Non-pigmented ciliary epithelial cell (primary cell): ENCODE measurements at places on chromosomes 5 and 9.

GRCh38 chr9:70256123-70256551 lies 2.6 kb upstream of the SMC5 start:
- DNase-seq = no peak

- no peak for DNase-seq
Measured at GRCh38 chr5:151382576-151382975, 35.2 kb upstream of the SLC36A2 start.

- DNase-seq = no peak
Measured at GRCh38 chr9:102922526-102922925, 72.6 kb upstream of the CYLC2 start.

- no peak for DNase-seq
Measured at GRCh38 chr5:73459366-73459765, 10.8 kb upstream of the FOXD1 start.

DNA sequence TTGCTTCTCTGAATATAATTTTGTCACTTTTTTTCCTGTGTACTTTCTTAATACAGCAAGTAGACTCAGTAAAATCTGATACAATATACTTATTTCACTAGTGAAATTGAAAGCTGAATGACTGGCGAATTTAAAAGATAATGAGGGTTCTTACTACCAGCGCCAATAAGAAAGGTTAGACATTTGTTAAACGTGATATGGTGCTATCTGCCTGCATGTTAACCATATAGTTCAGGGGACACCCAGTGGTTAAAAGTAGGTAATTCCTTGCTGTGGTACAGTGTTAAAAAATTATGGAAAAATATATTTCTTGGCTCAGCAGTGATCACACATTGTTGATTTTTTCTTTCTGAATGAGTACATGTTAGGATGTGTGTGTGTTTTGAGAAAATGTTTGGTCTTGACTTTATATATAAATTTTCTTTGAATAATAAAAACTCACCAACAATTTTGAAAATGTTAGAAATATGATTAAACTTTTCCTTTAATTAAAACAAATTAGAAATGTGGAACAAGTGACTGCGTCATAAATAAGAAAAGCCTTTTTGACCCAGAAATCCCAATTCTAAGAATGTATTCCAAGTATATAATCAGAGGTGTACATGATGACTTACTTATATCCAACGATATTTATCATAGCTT lies 25.8 kb downstream of the CAST start:
- DNase-seq = no peak

DNA sequence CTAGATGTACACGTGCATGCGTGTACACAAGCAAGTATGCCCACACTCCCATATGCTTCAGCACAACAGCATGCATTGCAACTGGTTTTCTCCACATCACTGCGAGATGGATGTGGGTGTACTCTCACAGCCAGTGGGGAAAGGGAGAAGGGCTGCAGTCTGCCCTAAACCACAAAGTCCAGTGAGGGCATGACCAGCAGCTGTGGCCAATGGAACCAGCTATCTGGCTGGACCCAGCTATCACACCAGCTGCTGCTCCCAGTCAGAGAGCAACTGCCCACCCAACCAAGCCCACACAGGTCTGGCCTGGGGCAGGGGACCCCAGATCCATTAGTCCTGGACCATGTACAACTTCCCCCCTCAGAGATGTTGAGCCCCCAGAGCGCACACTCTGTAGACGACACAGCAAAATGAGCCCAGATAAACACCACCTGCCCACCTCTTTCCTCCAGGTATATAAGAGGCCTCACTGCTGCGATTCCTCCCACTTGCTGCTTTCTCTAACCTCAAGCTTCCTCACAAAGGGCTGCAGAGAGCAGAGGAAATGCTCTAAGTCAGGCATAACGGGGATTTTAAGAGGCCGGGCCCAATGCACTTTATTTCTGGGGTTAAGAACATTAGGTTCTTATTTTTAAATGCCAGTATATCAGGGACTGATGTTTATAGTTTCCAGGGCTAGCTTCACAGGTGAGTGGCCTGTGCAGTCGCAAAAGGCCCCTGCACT lies 39.0 kb downstream of the SHB start:
- DNase-seq = no peak

DNA sequence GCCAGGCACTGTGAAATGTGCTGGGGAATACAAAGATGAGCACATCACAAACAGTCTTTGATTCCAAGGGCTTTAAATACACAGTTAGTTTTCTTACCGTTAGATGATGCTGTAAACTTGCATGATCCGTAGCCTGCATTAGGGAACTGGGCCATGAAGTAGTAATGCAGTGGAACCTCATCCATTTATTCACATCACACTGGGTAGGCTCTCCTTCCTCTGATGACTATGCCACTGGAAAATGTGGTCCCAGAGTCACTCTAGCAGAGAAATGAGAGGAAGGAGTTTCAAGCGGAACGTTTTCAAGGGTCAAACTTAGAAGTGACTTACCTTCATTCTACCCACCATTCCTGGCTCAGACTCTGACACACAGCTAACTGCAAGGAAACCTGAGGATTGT lies 26.4 kb downstream of the ZFAND5 start:
- no peak for DNase-seq

DNA sequence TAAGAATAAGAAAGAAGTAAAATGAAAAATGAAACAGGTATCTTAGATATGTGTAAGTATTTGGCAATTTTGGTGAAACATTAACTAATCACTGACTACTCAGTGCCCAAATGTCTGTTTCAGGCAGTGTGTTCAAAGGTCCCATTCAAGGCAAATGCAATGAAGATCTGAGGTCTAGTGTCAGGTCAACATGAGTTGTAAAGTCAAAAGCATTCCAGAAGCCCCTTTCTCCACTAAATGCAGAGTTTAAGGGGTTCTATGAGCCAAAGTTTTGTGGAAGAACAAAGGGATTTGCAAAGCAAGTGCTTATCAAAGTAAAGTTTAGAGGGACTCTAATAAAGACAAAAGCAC lies 71.0 kb upstream of the GPBP1 start:
- no peak for DNase-seq

GRCh38 chr5:58764199-58764598 lies 181.3 kb downstream of the RAB3C start:
- no peak for DNase-seq

DNA sequence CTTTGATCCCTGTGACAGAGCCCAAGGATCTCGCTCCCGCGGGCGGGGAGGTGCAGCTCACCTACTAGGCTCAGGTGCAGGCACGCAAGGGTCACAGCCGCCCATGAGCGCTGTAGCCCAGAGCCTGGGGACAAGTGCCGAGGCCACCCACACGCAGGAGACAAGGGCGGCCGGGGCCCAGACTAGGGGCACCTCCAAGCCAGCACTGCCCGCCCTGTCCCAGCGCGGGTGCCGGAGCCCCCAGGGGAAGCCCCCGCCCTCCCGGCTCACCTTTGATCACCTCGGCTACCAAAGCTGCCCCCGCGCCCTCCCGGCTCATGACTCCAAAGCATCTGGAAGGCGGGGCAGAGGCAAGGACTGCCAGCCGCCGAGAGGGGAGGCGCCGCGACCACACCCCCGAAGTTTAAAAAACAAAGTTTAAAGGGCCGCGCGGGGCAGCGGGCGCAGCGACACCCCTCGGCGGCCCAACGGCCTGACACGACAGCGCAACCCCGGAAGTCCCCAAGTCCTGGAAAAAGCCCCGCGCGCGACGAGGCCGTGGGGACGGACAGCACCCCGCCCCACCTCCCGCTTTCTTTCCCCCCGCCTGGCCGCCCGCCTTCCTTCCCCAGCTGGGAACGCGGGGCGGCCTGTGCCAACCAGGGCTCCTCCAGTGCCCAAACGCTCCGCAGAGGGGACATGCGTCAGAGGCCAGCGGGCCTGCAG lies 53.0 kb downstream of the CDC14B start:
- no peak for DNase-seq

GRCh38 chr5:90873033-90873517 lies 314.5 kb downstream of the ADGRV1 start:
- no peak for DNase-seq

- DNase-seq = no peak
Measured at GRCh38 chr9:26675035-26675434, 217.6 kb downstream of the CAAP1 start.

DNA sequence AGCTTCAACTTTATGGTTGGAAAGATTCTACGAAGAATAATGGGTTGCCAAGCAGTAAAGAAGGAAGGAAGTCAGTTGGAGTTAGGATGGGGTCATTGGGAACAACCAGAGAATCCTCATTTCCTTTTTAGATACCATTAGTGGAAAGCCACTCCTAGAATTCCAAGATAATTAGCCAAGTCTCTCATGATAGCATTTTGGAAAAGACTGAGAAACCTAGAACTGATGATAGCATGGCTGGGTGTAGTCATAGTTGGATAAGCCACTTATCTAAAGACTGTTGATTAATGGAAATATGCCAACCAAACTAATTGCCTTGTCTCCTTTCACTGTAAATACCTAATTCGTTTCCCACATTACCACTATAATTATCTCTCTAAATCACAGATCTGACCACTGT lies 377.0 kb downstream of the GLIS3 start:
- DNase-seq = no peak

DNA sequence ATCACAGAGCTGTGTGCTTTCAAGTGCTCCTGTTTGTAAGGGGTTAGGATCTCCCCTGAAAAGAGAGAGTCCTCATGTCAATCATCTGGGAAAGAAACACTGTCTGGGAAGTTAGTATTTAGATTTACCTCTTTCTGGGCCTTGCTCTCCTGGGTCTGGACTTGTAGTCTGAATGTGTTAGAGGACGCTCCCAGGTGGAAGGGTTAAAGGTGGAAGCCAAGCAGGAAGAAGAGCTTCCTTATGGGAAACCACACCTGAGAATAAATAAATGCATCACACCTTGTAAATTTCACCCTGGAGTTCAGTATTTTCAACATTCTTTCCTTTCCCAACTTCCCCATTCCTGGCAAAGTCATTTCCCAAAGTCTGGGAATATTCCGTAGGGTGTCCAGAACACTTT lies 1.3 kb downstream of the PLGRKT start:
- DNase-seq = no peak

DNA sequence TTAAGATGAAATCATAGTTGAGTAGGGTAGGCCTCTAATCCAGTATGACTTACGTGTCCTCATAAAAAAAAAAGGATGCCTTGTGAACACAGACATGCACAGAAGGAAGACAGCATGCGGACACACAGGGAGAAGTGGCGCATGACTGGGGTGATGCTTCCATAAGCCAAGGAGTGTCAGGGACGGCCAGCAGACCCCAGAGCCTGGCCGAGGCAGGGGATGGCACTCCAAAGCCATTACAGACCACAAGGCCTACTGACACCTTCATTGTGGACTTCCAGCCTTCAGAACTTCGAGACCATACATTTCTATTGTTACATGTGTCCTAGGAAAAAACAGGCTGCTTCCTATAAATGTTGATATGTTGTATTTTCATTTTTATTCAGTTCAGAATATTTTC lies 19.9 kb downstream of the EHMT1 start:
- no peak for DNase-seq

DNA sequence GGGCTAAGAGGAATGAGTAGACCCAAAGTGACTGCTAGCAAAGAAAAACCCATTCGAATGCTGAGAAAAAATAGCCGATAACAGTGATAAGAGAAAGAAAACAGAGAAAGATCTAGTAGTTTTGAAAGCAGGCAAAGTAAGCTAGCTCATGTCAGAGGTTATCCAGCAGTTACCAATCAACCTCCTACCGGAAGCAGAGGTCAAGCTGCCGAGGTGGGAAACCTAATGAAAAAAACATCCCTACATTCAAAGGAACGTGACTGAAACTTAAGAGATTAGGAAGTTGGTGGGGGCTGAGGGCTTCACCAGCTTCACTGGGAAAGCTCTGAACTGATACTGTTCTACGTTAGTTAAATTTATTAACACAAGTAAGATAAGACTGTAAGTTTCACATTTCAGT lies 32.6 kb downstream of the SSBP2 start:
- no peak for DNase-seq

- DNase-seq = no peak
Measured at GRCh38 chr9:25442526-25442925, 235.7 kb downstream of the TUSC1 start.

DNA sequence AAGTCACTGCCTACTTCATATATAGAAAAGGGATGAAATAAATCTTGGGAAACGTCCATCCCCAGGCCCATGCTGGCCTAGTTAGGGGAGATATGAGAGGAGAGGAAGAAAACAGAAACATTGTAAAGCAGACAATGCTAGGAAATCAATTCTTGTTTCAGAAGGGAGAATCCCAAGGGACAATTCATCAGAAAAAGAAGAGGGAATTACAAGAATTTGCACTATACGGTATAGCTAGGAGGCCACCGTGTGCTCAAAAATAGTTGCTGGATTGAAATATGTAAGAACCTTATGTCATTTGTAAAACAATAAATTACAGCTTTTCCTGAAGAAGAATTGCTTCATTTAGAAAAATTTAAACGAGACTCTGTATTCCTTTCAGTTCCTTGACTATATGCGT lies 8.3 kb upstream of the SHC3 start:
- DNase-seq = no peak

- DNase-seq = no peak
Measured at GRCh38 chr9:38089387-38090165, 20.5 kb upstream of the SHB start.

DNA sequence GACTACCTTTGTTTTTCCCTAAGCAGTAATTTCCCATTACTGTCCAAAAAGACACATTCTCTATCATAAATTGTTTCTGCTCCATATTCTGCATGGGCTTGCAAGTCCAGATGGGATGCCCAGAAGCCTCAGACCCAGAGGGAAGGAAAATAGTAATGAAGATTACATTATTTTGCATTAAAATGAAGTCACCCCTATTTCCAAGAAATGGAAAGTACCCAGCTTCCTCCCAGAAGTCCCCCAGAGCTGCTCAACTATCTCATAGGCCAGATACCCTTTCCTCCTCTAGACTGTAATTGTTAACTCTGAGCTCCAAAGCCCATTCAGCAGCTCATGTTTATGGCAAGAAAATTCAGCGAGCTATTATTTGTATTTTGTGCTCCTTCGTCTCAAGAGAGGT lies 159.5 kb downstream of the GLIS3 start:
- no peak for DNase-seq

DNA sequence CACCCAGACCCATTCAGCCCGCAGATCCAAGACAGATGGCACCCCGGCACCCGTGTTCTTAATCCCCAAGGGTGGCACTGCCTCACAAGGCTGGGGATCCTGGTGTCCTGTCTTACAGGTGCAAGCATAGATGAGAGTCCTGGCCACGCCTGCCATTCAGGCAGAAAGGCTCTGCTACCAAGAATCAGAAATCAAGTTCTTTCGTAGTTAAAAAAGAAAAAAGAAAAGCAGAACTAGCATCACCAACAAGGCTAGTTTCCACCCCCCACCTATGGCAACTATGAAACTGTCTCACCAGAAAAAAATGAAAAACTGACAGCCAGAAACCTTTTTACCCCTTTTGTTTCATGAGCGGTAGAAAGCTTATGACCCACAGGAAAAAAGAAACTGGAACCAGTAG lies 170.4 kb downstream of the SYK start:
- DNase-seq = no peak

- no peak for DNase-seq
Measured at GRCh38 chr9:70262366-70262765, 3.6 kb downstream of the SMC5 start.

- DNase-seq = no peak
Measured at GRCh38 chr5:172303572-172304335, 20.2 kb upstream of the UBTD2 start.

DNA sequence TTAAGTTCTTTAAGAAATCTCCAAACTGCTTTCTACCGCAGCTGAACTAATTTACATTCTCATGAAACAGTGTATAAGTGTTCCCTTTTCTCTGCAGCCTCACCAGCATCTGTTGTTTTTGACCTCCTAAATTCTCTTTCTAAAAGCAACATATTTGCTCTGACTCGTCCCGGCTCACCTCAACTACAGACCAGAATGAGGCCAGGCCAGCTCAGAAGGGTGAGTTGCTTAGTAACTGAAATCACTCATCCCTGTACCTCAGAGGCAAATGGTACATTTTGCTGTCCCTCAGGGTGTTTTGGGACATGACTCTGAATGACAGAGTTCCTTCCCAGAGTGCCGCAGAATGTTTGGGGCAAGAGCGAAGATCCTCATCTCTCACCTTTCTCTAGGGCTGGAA lies 127.5 kb downstream of the FRMD3 start:
- no peak for DNase-seq
